Right ventricle myocardium superior (tissue), 1 donor: ENCODE measurements at places on chromosomes 16 and 17. TPM values are rescaled to one million over a fixed set of nuclear protein-coding genes. Genes with fewer than 3 reads are reported as not detected.

Gene ACSM2A
- not detected for total RNA-seq

Gene KCNJ16
- not detected for total RNA-seq

Gene UTP4
- total RNA-seq = 24.1 TPM

Gene CFAP97D1
- not detected for total RNA-seq

Gene TBC1D3C
- not detected for total RNA-seq

Gene KRT35
- total RNA-seq = not detected

Gene PMFBP1
- total RNA-seq = 0.19 TPM

Gene NTN3
- 0.19 TPM for total RNA-seq

Gene ROGDI
- 110 TPM for total RNA-seq

Gene CD79B
- 8.9 TPM for total RNA-seq
